ENCODE measurements at places on chromosomes 11 and 22. TPM values are rescaled to one million over a fixed set of nuclear protein-coding genes. Genes with fewer than 3 reads are reported as not detected.

Gene LARGE2
- total RNA-seq: 0.16 TPM

Gene PATE2
- 0.53 TPM for total RNA-seq

Gene LDHAL6A
- total RNA-seq: not detected

Gene NEFH
- 0.92 TPM for total RNA-seq

Gene CNTF
- 1.2 TPM for total RNA-seq

Gene FZD4
- total RNA-seq: 1.9 TPM

Gene NCR3LG1
- total RNA-seq: 6.6 TPM

Gene CHID1
- total RNA-seq: 31.0 TPM

Gene OR56B4
- not detected for total RNA-seq

Gene SCGB1D2
- total RNA-seq: 6.0 TPM

Gene NARS2
- 80.8 TPM for total RNA-seq

Gene OR52A1
- total RNA-seq: not detected

Gene C22orf15
- total RNA-seq: not detected

Gene LRP4
- total RNA-seq: 7.8 TPM

Gene OR8A1
- total RNA-seq: not detected

Gene PVALB
- not detected for total RNA-seq

Gene CCDC81
- total RNA-seq: not detected

Gene CABP4
- total RNA-seq: not detected

Gene RNF214
- 5.8 TPM for total RNA-seq

All from SK-MEL-5 (cell line).